ENCODE measurements at places on chromosomes 1 and 21.

DNA sequence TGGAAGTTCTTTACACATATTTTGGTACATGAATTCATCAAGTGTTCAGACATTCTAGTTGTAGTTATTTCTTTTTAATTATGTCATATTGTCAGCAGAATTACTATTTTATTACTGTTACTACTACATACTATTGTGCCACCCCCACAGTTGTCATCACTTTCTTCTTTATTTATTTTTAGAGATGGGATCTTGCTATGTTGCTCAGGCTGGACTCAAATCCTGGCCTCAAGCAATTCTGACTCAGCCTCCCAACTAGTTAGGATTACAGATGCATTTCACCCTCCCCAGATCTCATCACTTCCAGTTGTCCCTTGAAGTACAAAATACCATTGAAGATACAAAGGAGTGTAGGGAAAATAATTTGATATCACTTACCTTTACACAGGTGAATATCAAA, 258.0 kb downstream of the KCTD3 start:
- DNase-seq, result no peak

- DNase-seq, result peak; percentile 24
Observed at GRCh38 chr1:20725189-20726117, 7.0 kb downstream of the SH2D5 start.

DNA sequence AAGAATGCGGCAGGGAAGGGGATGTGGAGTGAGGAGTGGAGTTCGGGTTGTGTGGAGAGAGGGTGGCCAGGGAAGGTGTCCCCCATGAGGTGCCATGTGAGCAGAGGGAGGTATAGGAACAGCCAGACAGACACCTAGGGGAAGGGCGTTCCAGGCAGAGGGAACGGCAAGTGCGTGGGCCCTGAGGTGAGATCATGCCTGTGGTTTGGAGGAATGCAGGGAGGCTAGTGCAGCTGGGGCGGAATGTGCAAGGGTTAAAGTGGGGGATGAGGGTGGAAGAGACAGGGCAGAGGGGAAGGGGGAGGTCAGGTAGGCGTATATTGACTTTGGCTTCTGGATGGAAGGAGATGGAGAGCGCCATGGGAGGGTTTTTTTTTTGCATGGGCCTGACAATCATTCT, 31.6 kb upstream of the PADI6 start:
- DNase-seq, result no peak

DNA sequence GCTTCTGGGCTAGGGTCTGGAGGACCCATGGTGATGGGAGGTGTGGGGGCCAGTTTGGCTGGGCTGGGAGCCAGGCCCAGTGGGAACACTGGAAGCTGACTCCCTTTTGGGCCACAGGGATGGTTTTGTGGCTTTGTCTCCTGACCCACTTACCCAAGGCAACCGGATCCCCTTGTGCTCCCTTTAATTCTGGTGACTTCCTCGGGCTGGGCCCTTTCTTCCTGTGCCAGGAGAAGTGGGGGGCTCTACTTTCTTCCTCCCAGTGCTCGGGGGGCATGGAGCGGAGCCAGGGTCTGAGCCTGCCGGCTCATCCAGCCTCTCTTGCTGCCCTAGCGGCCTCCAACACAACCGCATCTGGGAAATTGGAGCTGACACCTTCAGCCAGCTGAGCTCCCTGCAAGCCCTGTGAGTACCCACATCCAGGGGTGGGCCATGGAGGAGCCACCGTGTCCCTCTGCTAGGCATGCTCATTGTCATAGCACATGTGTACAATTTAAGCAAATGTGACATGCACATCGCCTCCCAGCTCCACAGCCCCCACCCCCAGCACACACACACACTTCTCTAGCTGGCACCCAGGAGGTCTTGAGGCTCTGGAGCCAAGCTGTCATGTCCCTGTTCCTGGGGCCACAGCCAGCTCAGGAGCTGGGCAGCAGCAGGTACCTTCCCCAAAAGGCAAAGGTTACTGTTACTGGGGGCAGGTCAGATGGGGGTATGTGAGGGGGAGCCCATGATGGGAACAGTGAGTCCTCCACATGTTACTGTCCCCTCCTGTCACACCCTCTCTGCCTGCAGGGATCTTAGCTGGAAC, 35.0 kb downstream of the UBE2T start:
- no peak for DNase-seq

DNA sequence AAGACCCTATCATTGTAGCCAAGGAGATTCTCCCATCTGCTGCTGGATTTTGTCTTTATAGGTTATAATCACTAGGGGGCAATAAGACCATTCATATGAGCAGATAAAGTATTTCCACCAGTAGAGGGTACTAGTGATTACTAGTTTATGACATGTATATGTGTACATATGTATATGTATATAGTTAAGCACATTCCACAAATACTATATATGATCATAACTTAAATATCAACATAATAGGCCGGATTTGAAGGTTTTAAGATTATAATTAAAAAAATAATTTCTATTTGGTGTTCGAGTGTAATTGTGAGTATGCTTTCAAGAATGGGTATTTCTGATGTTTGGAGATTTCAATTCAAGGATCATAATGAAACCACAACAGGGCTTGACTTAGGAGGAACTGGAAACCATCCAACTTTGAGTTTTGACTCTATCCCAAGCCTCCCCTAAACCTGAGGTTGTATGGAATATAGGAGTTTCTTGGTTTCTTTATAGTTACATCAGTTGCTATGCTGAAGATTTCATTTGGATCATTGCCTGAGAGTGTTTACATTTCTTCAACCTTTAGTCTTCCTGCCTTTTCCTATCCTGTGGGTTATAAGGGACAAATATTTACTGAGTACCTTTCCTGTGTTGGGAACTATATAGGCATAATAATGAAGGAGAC, 16.9 kb downstream of the TCEANC2 start:
- DNase-seq, result no peak

DNA sequence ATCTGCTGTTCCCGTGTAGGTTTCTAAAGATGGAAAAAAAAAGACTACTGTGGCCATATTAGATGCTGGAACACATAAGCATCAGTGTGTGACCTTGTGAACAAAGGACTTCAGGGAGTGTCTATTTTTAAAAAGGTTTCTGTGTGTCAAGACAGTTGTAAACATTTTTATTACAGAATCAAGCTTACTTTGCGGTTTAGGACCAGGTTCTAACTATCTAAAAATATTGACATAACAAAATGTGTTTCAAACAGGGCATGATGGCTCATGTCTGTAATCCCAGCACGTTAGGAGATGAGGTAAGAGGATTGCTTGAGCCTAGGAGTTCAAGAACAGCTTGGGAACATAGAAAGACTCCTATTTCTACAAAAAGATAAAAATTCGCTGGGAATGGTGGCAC, 7.1 kb upstream of the DDI2 start:
- no peak for DNase-seq

- no peak for DNase-seq
Observed at GRCh38 chr1:184972315-184973055, 1.8 kb downstream of the NIBAN1 start.

GRCh38 chr1:62082456-62083363, 111.9 kb upstream of the L1TD1 start:
- DNase-seq, result peak; percentile 45

DNA sequence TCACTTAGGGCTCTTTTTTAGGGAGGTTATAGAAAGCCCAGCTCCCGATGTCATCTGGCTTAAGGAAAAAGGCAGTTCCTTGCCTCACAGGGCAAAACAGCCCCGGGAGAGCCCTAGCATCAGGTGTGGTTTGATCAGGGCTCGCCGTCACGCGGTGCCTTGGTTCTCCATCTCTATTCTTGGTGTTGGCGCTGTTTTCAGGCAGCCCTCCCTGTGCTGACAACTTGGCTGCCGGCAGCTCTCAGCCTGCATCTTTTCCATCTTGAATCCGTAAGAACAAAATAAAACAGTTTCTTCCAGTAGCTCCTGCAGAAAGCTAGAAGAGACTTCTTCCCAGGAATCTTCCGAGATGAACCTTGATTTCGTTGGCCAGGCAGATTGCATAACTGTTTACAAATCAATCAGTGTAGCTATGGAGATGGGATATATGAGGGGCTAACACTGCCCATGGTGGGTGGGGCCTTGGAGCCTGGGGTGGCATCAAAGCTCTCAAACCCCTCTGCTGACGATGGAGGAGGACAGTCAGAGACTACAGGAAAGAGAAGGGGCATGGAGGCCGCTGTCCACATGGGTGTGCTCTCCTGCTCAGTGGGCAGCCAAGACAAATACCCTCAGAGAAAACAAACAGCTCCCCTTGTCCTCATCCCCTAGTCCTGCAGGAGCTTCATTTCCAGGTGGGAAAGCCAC, 370.7 kb upstream of the C1orf174 start:
- no peak for DNase-seq

DNA sequence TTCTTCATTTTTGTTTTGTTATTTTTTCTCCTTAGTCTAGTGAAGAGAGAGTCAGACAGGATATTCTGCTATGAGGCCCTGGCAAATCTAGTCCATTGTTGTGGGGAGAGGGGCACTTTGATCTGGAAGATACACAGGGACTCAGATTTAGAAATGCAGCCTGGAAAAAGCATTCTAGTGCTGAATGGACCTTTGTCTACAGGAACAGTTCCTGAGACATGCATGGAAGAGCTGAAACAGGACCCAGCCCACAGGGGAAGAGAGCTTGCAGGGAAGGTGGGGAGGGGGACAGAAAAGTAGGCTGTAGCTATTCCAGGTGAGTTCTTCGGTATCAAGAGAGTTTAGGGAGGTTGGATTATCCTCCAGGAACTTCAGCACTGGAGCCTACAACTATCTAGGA, 98.5 kb downstream of the AKT3 start:
- DNase-seq, result no peak

GRCh38 chr1:162498496-162498810, 835 bp downstream of the UHMK1 start:
- DNase-seq, result no peak

GRCh38 chr1:153343040-153343681, 5.5 kb downstream of the PGLYRP4 start:
- no peak for DNase-seq

- no peak for DNase-seq
Observed at GRCh38 chr1:156684227-156684782, 7.1 kb upstream of the NES start.

- DNase-seq, result no peak
Observed at GRCh38 chr1:156474966-156475365, 25.6 kb downstream of the MEF2D start.

DNA sequence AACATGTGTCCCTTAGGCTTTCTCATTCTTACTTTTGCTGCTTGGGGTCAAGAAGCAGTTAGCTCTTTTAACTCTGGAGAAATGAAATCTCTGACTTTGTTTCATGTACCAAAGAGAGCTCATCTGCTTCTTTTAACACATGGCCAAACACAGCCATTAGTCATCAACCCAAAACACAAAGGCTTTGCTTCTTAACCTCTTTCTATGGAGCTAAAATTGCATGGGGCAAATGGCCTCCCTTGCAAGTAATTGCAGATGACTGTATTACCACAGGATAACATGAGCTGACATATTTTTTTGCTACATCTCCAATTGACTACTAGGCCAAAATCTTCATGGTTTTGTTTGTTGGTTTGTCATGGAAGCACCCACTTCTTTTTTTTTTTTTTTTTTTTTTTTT, 300.9 kb downstream of the BRINP3 start:
- DNase-seq, result no peak

GRCh38 chr1:37609002-37609401, 13.3 kb upstream of the GNL2 start:
- DNase-seq, result no peak

DNA sequence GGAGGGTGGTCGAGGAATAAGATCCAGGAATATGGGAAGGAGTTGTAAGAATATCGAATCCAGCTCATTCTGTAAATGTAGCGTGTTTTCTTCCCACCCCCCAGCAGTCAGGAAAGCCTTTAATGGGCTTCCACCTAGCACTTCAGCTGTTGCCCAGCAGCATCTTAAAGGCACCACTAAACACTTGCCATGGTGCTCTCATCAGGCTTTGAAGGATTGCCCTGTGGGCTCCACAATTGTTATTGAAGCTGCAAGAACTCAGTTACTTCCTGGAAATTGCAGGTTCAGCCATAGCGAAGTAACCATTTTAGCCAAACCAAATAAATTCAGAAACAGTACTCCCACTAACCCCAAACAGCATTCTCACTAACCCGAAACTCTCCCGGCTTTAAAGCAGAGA, 511.2 kb downstream of the PLPP3 start:
- DNase-seq, result no peak

DNA sequence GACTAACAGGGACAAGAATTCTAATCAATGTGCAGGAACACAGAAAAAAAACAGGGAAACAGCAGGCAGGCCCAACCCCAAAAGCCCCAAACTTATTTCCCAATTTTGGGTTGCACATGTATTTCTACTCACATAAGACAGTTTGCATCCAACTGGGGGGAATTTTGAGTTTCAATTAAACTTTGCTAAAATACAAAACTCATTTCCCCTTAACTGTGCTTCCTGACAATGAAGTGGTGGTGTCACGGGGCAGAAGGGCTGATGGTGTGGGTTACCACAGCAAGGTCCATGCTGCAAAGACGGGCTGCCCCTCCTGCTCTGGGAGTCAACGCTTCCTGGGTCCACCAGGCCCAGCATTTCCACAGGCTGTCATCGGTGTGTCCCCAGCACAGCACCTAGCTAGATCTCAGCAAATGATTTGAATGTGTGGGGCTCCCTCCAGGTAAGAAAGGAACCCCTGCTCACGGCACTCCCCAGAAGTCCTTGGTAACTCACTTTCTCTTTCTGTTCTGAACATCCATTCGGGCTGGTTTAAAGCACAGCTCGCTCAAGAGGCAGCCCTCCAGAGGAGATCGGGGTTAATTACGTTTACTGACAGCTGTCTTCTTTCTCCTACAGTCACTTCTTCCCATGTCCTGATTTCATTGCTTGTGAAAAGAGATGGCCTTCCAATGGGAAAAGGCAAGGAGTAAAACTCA, 27.4 kb downstream of the HIVEP3 start:
- DNase-seq, result no peak

- DNase-seq, result no peak
Observed at GRCh38 chr1:112465122-112465521, 43.6 kb upstream of the WNT2B start.

DNA sequence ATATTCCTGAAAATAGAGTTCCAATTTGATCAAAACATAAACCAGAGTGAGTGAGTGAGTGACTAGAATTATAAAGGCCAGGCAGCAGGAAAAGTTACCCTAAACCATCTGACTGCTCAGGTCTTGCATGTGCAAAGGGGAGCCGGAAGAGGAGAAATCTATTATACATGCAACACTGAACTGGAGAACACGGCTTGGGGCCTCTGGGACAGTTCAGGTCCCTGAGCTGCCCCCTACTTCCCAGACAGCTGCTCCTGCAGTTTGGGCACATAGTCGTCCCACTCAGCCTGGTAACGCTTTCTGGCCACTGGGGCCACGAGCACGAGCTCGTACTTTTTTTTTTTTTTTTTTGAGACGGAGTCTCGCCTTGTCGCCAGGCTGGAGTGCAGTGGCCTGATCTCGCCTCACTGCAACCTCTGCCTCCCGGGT, 40.1 kb downstream of the PTPRC start:
- peak; percentile 42 for DNase-seq

- no peak for DNase-seq
Observed at GRCh38 chr21:31623664-31624063, 35.8 kb upstream of the SOD1 start.

GRCh38 chr1:29444081-29444715, 207.9 kb downstream of the PTPRU start:
- DNase-seq, result peak; percentile 27

- DNase-seq, result no peak
Observed at GRCh38 chr1:6584126-6585080, 4.6 kb downstream of the ZBTB48 start.

GRCh38 chr1:228416217-228416933, at the start of gene TRIM17:
TRIM17 (minus strand) TSS chr1:228416861; CDS start chr1:228415072, 1,789 bp downstream.
- DNase-seq, result peak; percentile 70

GRCh38 chr1:46175243-46175642, 356 bp downstream of the TSPAN1 start:
- no peak for DNase-seq
